ENCODE measurements at places on chromosomes 1 and 21.

DNA sequence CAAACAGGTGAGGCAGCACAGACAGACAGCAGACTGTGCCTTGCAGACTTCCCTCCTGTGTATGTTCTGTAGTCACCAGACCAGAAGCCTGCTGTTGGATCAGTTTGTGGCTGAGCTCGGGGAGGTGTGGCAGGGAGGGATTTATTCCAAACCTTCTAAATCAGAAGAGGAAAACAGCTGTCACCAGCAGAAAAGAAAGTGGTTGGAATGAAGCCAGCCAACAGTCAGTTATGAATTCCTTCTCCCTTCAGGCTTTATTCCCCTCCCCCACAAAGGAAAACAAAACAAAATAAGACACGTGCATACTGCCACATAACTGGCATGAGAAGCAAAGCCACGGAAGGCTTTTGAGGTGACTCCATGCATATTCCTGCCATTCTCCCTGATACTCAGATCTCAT, 19.0 kb upstream of the PIGV start:
- no peak for DNase-seq

DNA sequence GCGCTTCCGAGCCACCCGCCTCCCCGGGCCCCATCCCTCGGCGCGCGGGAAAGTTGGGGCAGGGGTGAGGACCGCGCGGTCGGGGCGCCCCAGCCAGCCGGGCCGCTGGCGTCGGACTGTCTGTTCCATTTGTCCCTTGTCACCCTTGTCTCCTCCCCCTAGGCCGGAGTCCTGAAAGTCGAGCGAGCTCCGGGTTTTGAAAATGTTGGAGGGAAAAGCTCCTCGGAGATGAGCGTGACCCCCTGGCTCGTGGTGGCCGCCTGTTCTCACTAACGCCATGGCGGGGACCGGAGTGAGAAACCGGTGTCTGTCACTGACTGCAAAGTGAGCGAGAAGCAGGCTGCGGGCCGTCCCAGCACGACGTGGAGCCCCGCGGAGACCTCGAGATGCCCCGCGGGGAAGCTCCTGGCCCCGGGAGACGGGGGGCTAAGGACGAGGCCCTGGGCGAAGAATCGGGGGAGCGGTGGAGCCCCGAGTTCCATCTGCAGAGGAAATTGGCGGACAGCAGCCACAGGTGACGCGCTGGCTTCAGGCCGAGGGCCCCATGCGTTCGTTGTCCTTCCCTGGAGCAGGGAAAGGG, 491 bp downstream of the PER3 start:
- peak; percentile 16 for DNase-seq

- no peak for DNase-seq
Measured at GRCh38 chr1:167450843-167451242, 67.5 kb downstream of the CD247 start.

GRCh38 chr21:31837618-31838390, 35.0 kb upstream of the HUNK start:
- no peak for DNase-seq

GRCh38 chr1:239739919-239740318, 351.8 kb upstream of the FMN2 start:
- no peak for DNase-seq

- DNase-seq, result peak; percentile 45
Measured at GRCh38 chr1:236608930-236609726, 4.8 kb upstream of the HEATR1 start.

- no peak for DNase-seq
Measured at GRCh38 chr1:222009105-222009730, 267.3 kb upstream of the DUSP10 start.

Data from muscle of arm (tissue), 14 donors.